Uterus (tissue), 4 donors: ENCODE measurements at places on chromosomes 7 and 10. TPM values are rescaled to one million over a fixed set of nuclear protein-coding genes. Genes with fewer than 3 reads are reported as not detected.

Gene TET1
- 3.5 TPM for total RNA-seq

GRCh38 chr10:18321371-18321770 lies 181.1 kb downstream of the CACNB2 start:
- no peaks in the 10 kb centered on the region for H3K4me1 ChIP-seq
- H3K36me3 ChIP-seq = no peaks in the 10 kb centered on the region
- no peak for DNase-seq
- no peaks in the 10 kb centered on the region for H3K27me3 ChIP-seq

- no peaks in the 10 kb centered on the region for H3K4me1 ChIP-seq
- no peak overlapping the region for H3K27ac ChIP-seq
- no peaks in the 10 kb centered on the region for H3K36me3 ChIP-seq
Observed at GRCh38 chr10:99742701-99743100, 10.7 kb downstream of the CUTC start.

Gene TMEM196
- total RNA-seq = not detected

GRCh38 chr7:55484241-55484640 lies 88.1 kb downstream of the VOPP1 start:
- H3K4me1 ChIP-seq = no peaks in the 10 kb centered on the region
- H3K4me3 ChIP-seq = no peak overlapping the region
- no peaks in the 10 kb centered on the region for H3K27me3 ChIP-seq
- H3K27ac ChIP-seq = no peak overlapping the region
- no peaks in the 10 kb centered on the region for H3K36me3 ChIP-seq

DNA sequence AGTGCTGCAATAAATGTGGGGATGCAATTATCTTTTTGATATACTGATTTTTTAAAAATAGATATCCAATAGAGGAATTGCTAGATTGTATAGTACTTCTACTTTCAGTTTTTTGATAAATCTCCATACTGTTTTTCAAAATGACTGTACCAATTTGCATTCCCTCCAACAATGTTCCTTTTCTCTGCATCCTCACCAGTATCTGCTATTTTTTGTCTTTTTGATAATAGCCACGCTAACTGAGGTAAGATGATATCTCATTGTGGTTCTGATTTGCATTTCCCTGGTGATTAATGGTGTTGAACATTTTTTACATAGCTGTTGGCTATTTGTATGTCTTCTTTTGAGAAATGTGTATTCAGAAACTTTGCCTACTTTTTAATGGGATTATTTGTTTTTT lies 217.7 kb upstream of the MTPN start:
- no peaks in the 10 kb centered on the region for H3K4me1 ChIP-seq
- H3K27me3 ChIP-seq = no peaks in the 10 kb centered on the region
- H3K36me3 ChIP-seq = no peaks in the 10 kb centered on the region
- no peak overlapping the region for H3K4me3 ChIP-seq
